OCI-M1 (cell line): ENCODE measurements at places on chromosomes 4 and X.

DNA sequence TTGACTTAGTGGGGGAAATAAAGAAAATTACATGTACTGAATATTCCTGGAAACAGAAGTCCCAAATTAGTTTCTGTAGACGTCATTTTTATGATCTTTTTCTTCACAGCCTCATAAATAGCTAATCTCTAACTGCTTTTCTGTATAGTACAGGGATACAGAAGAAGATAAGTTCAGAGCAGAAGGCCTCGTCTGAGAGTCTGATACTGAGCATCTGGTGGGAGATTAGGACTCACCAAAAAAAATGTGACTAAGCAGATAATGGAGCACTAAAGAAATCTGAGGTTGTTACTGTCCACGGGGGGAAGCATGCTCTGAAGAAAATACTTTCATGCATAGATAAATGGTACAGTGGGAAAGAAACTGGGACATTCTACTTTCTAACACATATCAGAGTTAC is 115.3 kb upstream of the TRPC5 start:
- DNase-seq, result peak; percentile 87

DNA sequence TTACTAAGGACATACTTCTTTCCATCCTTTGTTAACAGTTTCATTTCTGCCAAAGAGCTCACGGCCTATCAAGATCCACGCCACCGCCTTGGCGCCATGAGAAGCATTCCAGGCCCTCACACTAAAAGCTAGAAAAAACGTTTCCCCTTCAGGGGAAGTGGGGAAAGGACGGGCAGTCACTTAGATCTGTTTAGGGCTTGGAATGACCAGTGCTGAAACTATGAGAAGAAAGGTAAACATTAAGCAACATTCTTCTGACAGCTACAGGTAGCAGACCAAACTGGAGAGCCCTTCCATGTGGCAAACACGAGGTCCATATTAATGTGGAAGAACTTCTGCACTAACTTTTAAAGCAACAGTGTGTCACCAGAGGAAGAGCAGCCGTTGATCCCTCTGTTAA is 146.7 kb downstream of the SH3KBP1 start:
- DNase-seq, result no peak

DNA sequence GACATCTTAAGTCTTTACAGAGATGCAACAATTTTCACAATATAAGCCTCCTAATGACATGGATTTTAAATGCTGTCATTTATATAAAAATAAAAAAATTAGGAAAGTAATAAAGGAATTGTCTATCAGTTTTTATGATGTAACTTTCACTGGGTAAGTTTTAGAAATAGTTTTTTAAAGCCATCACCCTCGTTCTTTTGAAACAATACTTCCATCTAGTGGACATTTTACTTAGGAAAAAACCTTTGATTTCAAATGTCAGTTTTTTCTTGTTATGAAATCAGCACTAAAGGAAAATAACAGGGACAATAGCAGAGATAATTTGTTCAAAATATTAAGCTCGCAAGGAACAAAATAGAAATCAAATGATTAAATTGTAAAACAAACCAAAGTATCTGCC is 24.3 kb upstream of the NDNF start:
- DNase-seq, result peak; percentile 57

DNA sequence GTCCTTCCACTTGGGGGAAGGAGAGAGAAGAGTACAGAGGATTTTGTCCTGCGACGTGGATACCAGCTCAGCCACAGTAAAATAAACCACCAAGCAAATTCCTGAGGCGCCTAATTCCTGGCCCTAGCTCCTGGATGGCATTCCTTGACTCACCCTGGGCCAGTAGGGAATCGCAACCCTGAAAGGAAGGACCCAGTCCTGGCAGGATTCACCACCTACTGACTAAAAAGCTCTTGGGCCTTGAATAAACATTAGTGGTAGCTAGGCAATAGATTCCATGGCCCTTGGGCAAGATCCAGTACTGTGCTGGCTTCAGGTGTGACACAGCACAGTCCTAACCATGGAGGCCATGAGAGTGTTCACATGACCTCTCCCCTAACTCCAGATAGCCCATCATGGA is 45.6 kb downstream of the GABRA3 start:
- DNase-seq, result no peak

- no peak for DNase-seq
Observed at GRCh38 chr4:158008551-158009218, 164.1 kb downstream of the GASK1B start.

DNA sequence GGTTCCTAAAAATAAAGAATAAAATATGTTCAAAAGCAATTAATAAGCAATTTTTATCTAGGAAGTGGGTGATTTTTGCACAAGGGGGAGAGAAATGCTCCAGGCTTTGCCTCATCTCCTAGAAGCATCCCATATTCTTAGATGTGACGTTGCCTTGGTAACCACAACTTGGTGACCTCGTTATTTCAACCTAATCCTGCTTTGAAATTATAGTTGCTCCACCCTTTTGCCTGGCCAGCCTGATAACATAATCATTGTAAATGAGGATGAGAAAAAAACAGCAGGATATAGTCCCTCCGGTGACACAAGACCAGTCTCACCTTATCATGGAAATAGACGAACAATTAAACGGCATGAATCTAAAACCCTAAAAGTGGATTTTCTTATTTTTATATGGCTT is 194.4 kb downstream of the QDPR start:
- DNase-seq, result no peak

- no peak for DNase-seq
Observed at GRCh38 chr4:97150966-97151365, 992.3 kb downstream of the STPG2 start.

DNA sequence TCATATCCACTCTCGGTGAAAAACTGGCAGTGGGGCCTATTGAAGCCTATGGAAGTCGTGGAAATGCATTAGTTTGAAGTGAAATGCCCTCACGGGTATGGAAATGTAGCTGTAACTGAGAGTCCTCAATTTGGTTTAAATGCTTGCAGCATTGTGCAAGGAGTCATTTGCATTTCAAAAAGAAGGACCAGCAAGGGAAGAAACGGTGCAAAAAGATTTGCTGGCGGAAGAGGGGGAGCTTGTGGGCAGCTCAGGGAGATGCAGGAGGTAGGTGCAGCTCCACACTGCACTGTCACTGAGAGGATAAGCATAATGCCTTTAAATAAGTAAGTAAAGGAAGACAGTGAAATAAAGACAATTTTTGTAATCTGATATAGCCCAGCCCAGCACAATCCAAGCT is 400.4 kb upstream of the DIPK2B start:
- no peak for DNase-seq

- DNase-seq, result no peak
Observed at GRCh38 chr4:94262163-94263016, 54.7 kb downstream of the SMARCAD1 start.

DNA sequence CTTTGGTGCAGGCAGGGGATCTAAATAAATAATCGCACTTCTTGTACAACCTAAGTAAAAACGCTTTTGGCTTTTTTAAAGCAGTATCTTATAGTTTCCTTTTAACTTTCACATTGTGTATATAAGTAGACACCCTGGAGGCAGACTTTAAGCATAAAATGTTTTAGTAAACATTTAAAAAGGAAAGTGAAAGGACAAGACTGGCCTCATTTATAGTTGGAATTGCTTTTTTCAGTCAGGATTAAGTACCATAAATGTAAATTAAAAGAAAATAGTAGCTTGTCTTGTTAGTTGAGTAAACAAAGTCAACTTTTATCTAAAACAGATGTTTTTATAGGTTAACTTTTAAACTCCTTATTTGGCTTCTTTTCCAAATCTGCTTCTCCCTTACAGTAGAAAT is 39.7 kb downstream of the PTPN13 start:
- DNase-seq, result peak; percentile 47

DNA sequence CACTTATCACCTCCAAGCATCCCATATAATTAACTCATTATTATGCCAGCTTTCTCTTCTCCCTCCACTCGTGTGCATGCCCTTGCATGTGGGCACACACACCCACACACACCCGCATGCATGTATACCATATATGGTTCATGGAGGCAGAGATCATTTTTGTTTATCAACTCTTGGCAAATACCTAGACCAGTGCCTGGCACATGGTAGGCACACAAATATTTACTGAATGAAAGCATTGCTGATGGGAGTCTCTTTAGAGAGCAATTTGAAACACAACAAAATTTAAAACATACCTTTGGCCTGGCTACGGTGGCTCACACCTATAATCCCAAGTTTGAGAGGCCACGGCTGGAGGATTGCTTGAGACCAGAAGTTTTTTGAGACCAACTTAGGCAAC is 51.1 kb upstream of the SLC10A4 start:
- DNase-seq, result no peak

GRCh38 chrX:69555481-69556041 is 51.4 kb downstream of the NALF2 start:
- DNase-seq, result no peak

GRCh38 chr4:168711197-168712140 is 214.6 kb downstream of the PALLD start:
- no peak for DNase-seq

DNA sequence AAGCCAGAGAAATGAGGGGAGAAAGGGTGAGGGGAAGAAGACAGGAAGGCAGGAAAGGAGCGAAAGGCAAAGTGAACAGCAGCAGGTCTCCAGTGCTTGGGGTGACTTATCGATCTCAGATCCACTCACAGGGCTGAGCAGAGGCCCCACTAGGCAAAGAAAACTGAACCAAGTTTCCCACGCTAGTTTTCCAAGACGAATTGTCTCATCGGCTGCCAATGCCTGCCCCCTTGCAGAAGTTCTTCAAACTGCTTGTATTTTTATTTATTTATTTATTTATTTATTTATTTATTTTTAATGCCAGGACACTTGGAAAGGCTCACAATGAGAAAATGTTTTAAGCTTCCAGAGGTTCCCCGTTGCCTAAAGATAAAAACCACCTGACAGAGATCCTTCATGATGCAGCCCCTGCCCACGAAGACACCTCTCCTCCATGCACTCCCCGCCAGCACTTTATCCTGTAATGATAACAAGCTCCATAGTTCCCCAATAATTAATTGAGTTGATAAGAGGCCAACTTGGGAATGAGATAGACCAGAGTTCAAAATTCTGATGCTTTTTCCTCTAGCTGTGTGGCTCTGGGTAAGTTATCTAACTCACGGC is 43.2 kb downstream of the QDPR start:
- DNase-seq, result no peak

- no peak for DNase-seq
Observed at GRCh38 chr4:24769571-24769970, 25.8 kb upstream of the SOD3 start.

GRCh38 chrX:47232803-47233332 is at the start of gene USP11:
Gene USP11, plus strand, starts transcription at chrX:47233009. Its CDS starts 35 bp downstream, at chrX:47233044.
- peak; percentile 78 for DNase-seq

DNA sequence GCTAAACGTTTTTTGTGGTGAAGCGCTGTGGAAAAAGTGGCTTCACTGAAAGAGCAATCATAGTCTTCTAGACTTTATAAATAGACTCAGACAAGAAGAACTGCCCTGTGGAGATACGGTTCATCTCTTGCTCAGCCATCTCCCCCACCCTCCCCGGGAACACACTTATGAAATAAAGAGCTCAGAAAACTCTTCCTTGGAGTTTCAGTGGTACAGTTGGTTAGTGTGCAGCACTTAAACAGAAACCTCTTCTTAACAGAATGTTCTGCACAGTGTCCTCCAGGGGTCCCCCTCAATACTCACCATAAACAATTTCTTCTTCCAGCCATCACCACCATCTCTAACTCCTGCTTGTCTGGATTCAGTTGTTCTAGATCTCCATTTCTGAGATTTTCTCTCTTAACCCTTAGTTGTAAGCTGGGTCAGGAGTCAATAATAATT is 313.0 kb downstream of the ARHGAP10 start:
- DNase-seq, result peak; percentile 64

- DNase-seq, result no peak
Observed at GRCh38 chr4:104756837-104757236, 262.1 kb upstream of the CXXC4 start.

GRCh38 chr4:105193536-105193935 is 46.9 kb downstream of the TET2 start:
- no peak for DNase-seq

GRCh38 chr4:147740176-147740575 is 8.3 kb downstream of the ARHGAP10 start:
- DNase-seq, result no peak
